ENCODE measurements at places on chromosomes 2 and 18.

DNA sequence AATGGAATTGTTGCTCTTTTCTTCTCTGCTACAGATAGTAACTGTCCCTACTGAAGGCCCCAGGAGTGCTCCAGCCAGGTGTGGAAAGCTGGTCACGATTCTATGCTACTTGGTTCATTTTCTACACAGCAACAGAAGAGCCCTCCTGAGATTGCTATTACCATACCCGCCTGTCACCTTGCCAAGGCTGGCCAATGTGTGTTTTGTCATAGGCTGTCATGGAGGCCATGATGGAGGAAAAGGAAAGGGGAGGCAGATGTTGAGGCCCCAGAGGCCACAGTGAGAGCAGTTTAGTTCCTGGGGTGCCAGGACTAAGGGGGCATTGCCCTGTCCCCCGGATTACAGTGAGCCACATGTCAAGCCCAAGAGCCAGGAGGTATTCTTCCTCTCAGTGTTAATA is 952 bp downstream of the ELMOD3 start:
- DNase-seq, result no peak

GRCh38 chr2:12915787-12916186 is 199.1 kb downstream of the TRIB2 start:
- DNase-seq, result no peak

- DNase-seq, result no peak
Measured at GRCh38 chr2:56666777-56667176, 483.0 kb downstream of the CCDC85A start.

DNA sequence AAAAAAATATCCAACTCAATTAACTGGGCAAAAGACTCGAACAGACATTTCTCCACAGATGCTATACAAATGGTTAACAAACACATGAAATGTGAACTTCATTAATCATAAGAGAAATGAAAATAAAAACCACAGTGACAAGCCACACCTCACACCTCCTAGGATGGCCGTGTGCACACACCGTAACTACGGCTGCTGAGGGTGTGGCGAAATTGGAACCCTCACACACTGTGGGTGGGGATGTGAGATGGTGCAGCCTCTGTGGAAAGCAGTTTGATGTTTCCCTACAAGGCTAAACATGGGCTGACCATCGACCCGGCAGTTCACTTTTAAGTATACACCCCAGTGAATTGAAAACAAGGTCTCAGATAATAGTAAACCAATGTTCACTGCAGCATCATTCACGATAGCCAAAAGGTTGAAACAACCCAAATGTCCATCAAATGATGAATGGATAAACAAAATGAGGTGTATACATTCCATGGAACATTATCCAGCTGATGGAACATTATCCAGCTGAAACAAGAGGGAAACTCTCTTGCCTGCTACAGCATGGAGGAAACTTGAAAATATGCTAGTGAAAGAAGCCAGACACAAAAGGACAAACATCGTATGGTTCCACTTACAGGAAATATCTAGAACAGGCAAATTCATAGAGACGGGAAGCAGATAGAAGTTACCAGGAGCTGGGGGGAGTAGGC is 32.2 kb downstream of the ZAP70 start:
- DNase-seq, result peak; percentile 52

- DNase-seq, result no peak
Measured at GRCh38 chr2:193793914-193794313, 1599.2 kb upstream of the TMEFF2 start.
